ENCODE measurements at places on chromosomes 11 and 22.
A peak's percentile ranks its signal among the peaks of the same experiment; 100 is the strongest.

DNA sequence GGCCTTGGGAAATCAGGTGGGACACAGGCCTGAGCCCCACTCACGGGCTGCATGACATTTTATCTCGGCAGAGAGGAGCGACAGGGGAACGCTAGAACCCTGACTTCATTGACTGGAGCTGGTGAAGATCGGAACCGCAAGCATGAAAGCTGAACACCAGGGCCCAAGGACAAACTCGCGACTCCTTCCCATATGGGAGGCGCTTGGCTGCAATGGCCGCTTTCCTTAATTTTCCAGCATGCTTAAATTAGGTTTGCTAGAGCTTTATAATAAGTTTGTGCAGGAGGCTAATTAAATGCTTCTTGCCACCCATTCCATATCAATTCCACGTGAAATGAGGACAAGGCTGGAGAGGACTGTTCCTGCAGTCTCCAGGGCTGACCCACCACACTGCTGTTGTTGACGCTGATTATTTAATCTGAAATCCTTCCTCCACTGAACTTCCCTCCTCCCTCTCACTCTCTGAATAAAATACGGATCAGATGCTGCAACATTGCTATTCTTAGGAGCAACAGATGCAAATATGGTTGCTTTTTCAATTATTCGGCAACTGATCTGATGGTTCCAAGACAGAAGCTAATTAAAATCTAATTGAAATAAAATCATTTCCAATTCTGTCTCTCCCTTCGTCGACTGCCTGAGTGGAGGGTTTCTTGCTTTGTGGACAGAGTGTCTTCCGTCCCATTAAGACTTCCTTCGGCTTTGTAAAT, 692.9 kb downstream of the OPCML start:
- no peak for DNase-seq

DNA sequence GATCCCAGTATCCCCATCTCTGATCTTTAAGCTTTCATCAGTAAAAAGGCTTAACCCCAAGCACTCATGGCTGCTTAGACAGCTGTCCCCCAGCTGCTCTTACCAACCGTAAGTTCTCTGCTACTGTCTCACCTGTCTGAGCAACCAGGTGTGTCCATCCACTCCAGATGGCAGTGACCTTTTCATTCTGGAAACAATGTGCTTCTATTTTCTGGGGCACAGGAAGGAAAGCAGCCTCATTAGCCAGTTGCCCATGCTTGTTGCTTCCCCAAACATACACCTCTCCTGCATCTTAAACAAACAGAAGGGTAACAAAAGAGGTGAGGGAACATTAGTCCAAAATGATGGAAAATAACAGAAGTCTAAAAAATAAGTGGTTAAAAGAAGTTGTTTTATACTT, 24.4 kb downstream of the SERGEF start:
- no peak for DNase-seq

GRCh38 chr11:62857541-62857982, 18.2 kb upstream of the WDR74 start:
- no peak for DNase-seq

DNA sequence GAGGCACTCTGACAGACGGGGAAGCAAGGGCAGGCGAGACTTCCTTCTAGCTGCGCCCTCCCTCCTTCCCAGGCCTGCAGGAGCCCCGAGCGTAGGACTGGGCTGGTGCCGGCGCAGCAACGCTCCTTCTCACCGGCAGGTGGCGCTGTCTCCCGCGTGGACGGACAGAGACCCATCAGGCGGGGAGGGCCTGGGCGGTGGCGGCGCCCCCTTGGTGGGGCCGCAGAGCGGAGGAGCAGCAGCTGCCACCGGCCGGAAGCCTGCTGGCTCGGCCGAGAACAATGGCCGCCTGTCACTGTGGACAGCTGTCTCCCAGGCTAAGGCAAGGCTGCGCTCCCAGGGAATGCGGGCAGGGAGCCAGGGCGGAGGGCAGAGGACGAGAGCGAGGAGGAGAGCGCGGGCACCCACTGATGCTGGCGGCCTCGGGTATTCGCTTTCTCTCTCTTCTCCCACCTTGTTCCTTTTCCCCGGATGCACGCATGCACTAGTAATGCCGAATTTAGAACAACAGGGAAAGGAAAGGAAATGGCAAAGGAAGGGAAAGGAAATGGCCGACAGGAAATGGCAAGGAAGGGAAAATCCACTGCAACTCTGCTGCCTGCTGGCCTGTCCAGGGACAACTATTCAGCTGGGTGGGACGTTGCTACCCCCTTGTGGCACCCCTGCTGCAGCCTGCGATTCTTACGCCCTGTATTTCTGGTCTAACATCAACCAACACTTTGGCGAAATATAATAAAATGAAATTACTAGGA, 14.4 kb downstream of the PPM1F start:
- DNase-seq = peak; percentile 75

DNA sequence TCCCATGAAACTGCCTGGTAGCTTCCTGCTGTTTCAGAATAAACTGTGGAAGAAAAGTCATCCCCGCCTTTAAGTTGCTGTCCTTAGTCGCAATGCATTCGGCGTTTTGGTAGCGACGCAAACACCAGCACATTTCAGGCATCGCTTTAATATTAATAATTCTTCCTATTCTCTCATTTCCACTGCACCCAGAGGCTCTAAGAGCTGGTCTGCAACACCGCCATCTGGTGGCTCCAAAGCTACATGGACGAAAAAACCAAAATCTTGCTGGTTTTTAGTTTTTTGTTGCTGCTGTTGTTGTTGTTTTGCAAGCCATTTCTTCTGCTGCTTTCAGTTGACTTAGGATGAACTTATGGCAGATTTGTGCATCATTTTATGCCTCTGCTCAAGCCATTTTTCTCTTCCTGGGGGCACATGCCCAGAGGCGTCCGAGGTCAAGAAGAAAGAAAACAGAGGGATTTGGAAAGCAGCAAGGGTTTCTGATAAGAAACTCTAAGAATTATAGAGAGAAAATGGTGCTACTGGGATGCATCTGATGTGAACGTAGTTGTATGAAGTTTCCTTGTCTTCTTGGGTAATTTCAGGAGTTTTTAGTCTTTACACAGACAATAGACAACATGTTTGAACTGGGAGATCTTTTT, 345.4 kb upstream of the KIRREL3 start:
- DNase-seq = no peak

- DNase-seq = no peak
Observed at GRCh38 chr22:44581096-44581435, 83.0 kb upstream of the RTL6 start.

DNA sequence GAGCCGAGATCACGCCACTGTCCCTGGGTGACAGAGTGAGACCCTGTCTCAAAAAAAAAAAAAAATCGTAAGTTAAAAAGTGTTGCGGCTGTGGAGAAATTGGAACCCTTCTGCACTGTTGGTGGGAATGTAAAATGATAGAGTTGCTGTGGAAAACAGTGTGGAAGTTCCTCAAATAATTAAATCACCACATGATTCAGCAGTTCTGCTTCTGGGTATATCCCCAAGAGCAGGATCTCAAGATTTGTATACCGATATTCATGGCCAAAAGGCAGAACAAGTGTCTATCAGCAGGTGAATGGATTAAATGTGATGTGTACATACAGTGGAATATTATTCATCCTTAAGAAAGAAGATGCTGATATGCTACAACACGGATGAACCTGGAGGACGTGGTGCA, 3.8 kb downstream of the SELENOO start:
- no peak for DNase-seq

- DNase-seq = no peak
Observed at GRCh38 chr11:70328556-70328955, 58.1 kb downstream of the PPFIA1 start.

GRCh38 chr11:6610591-6610990, 1.4 kb downstream of the TAF10 start:
- no peak for DNase-seq
